Testis (tissue), 5 donors: ENCODE measurements at places on chromosomes 2 and 18. TPM values are rescaled to one million over a fixed set of nuclear protein-coding genes. Genes with fewer than 3 reads are reported as not detected.

TNFAIP6 gene
- 3.3 TPM for total RNA-seq

BBS5 gene
- 14.6 TPM for total RNA-seq

TMEM150A gene
- 33.1 TPM for total RNA-seq

RTKN gene
- total RNA-seq, result 11.1 TPM

RUFY4 gene
- total RNA-seq, result 0.37 TPM

PPP1R7 gene
- total RNA-seq, result 139 TPM

GRP gene
- 0.37 TPM for total RNA-seq

TMEM247 gene
- 18.5 TPM for total RNA-seq

CRYGC gene
- total RNA-seq, result 2.2 TPM

CHRND gene
- 0.16 TPM for total RNA-seq

VIL1 gene
- total RNA-seq, result 0.50 TPM

GPR39 gene
- total RNA-seq, result 2.7 TPM

ZBTB7C gene
- total RNA-seq, result 65.4 TPM

ADGRF3 gene
- total RNA-seq, result 2.2 TPM

ABCB6 gene
- total RNA-seq, result 47.0 TPM

CHST10 gene
- total RNA-seq, result 14.6 TPM

DNAJC5G gene
- 57.9 TPM for total RNA-seq

ARHGAP25 gene
- total RNA-seq, result 6.2 TPM

CENPO gene
- total RNA-seq, result 27.1 TPM

CPO gene
- total RNA-seq, result 0.43 TPM

ANKRD36 gene
- 57.2 TPM for total RNA-seq

SH3BP4 gene
- 88.5 TPM for total RNA-seq

DNAH7 gene
- total RNA-seq, result 14.9 TPM

NEB gene
- total RNA-seq, result 5.5 TPM

WDR33 gene
- total RNA-seq, result 62.1 TPM

ZNF385B gene
- total RNA-seq, result 40.3 TPM

LYG2 gene
- 1.7 TPM for total RNA-seq

ALK gene
- 3.8 TPM for total RNA-seq

KCNE4 gene
- 2.5 TPM for total RNA-seq

PLGLB2 gene
- 1.7 TPM for total RNA-seq

DHRS9 gene
- total RNA-seq, result 2.4 TPM

TCF23 gene
- total RNA-seq, result 6.7 TPM

BOLL gene
- 51.0 TPM for total RNA-seq

SEMA4C gene
- 17.6 TPM for total RNA-seq

GAL3ST2 gene
- total RNA-seq, result 4.3 TPM

EIF2AK2 gene
- 15.7 TPM for total RNA-seq
